Stimulated activated CD8-positive, alpha-beta memory T cell treated with anti-CD3 and anti-CD28 coated beads, Interleukin-4, amount 100 ng/mL, for 4 hours (primary cell): ENCODE measurements at places on chromosomes 2 and 18.

GRCh38 chr2:240351826-240352426 lies 83.5 kb upstream of the GPC1 start:
- DNase-seq, result no peak

DNA sequence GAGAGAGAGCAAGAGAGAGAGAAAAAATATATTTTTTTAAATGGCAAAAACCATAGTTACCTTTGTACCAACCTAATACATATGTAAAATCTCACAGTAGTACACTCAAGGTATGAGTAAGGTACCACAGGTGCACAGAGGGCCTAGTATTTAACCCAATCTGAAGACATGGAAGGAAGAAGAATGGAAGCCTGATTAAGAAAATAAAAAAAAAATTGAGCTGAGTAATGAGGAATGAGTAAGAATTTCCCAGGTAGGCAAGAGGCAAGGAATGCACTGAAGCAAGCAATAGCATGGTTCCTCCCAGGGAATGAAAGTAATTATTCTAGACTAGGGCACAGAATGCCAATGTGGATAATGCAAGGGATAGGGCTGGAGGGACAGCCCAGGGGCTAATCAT lies 294.2 kb downstream of the FIGN start:
- no peak for DNase-seq

DNA sequence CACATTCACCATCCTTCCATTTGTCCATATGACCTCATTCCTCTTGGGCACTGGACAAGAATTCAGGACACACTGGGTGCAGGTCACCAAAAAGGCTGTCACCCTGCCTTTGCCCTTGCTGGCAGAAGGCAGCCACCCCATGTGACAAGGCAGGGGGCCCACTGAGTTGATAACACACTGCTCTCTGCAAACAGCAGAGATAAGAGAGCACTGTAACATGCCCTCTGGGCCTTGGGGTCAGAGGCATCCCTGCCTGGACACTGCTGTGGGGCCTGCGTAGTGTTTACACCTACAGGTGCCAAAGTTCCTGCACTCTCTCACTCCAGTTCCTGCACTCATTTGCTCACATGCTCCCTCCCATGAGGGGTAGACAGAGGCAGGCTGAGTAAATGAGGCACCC lies 344.7 kb upstream of the TCF4 start:
- DNase-seq, result no peak

DNA sequence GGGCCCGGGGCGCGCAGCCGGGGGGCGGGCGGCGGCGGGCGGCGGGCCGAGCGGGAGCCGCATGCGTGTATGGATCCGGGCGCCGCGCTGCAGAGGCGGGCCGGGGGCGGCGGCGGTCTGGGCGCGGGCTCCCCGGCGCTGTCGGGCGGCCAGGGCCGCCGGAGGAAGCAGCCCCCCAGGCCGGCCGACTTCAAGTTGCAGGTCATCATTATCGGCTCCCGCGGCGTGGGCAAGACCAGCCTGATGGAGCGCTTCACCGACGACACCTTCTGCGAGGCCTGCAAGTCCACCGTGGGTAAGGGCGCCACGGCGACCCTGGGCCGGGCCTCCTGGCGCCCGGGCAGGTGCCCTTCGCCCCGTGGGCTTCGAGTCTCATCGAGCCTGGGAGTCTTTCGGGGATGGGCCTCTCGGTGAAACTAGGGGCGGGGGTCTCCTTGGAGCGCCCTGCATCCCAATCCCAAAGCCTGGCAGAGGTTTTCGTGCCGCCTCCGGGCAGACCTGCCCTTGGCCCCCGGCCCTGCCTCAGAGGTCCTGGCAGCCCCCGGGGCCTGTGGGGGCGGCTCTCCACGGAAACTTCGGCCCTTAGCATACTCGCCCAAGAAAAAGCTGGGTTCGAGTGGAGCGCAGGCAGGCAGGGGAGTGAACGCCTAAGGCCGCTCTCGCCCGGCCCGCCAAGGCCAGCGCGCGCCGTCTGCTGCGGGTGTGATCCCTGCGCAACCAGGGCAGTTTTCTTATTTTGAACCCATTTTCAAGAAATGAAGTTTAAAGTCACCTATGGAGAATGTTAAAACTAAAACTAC lies 622 bp downstream of the RAB12 start:
- DNase-seq, result no peak

GRCh38 chr18:6449213-6449612 lies 34.5 kb upstream of the L3MBTL4 start:
- DNase-seq, result no peak
